ENCODE measurements at places on chromosomes 5 and 9. TPM values are rescaled to one million over a fixed set of nuclear protein-coding genes. Genes with fewer than 3 reads are reported as not detected.

DNA sequence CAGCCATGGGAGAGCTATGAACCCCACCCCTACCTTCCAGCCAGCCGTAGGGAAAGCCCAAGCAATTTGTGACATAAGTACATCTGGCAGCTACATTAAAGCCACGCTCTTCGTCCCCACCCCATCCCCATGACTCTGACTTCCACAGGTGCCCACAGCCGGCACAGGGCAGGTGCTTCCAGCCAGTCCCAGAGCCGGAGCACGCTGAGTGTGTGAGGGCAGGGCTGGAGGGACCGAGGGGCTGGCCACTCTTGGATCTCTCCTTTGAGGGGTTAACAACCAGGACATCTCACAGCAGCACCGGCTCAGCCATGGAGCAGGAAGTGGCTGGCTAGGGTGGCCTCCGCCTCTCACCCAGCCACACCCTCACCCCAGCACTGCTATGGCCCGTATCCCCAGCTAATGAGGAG lies 2.4 kb upstream of the FAM78A start:
- peaks cover 7% of the 10 kb centered on the region for H3K4me1 ChIP-seq
- no peak overlapping the region for H3K27ac ChIP-seq
- peaks cover 1% of the 10 kb centered on the region for H3K27me3 ChIP-seq
- DNase-seq, result no peak

GRCh38 chr5:75337366-75338021 lies 474 bp downstream of the HMGCR start:
- H3K36me3 ChIP-seq, result no peaks in the 10 kb centered on the region
- H3K4me1 ChIP-seq, result peaks cover 21% of the 10 kb centered on the region
- peak overlapping the region; percentile 89 for H3K4me3 ChIP-seq
- DNase-seq, result no peak
- H3K27ac ChIP-seq, result no peak overlapping the region

DNA sequence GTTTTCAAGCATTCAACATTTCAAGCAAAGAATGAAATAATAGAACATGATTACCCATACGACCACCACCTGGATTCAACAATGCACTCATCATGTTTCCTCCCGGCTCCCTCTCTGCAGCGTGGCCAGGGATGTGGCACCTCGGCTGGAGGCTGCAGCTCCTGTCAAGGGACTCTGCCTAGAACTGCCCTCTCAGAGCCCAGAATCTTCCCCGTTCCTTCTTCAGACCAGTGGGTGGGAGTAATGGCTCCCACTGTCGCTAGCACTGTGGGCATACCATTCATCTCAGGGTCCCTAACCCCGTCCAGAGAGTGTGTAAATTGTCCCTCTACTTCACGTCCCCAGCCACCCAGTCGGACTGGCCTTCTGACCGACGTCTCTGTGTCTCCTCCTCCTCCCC lies 118.6 kb upstream of the COL5A1 start:
- H3K27ac ChIP-seq, result no peak overlapping the region
- H3K4me3 ChIP-seq, result no peak overlapping the region
- H3K27me3 ChIP-seq, result no peaks in the 10 kb centered on the region
- H3K4me1 ChIP-seq, result no peaks in the 10 kb centered on the region
- no peaks in the 10 kb centered on the region for H3K36me3 ChIP-seq
- DNase-seq, result no peak

DNA sequence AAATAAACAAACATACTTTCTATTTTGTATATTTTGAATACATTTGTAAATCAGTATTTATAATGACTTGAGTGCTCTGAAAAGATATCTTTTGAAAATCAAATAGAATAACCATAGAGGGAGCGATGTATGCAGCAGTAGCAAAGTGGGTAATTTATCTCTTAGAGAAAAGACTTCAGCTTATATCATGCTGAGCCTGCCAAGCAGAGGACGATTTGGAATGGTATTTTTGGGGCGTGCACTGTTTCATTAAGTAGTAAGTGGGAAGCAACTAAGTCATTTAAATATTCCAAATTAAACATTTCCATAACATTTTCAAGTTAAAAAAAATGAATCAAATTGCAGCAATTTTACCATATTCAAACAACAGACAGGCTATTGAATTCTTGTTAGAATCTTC lies 147.6 kb downstream of the CDH10 start:
- no peak overlapping the region for H3K27ac ChIP-seq
- no peaks in the 10 kb centered on the region for H3K27me3 ChIP-seq
- no peaks in the 10 kb centered on the region for H3K36me3 ChIP-seq
- DNase-seq, result no peak
- H3K4me3 ChIP-seq, result no peak overlapping the region

GRCh38 chr5:123708074-123708806 lies 196.3 kb downstream of the CSNK1G3 start:
- no peaks in the 10 kb centered on the region for H3K4me1 ChIP-seq
- H3K4me3 ChIP-seq, result no peak overlapping the region
- no peaks in the 10 kb centered on the region for H3K36me3 ChIP-seq
- no peaks in the 10 kb centered on the region for H3K27me3 ChIP-seq
- DNase-seq, result no peak

The FGF1 gene
- not detected for total RNA-seq

DNA sequence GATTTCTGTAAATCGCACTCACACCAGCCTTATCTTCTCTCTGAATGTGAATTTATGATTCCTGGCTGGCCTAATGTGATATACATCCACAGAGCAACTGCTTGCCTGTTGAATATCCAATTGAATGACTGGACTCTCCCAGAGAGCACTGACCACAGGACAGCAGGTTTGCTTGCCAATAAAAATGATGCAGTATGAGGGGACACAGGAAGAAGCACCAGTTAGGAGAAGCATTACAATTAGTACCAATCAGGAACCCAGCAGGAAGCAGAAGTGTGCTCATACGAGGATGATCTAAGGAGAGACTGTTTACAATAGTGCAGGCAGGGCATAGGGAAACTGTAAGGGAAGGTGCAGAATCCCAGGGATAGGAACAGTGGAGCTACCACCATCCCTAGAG lies 127.2 kb upstream of the ZNF366 start:
- H3K27ac ChIP-seq, result no peak overlapping the region
- no peak for DNase-seq
- peaks cover 5% of the 10 kb centered on the region for H3K4me1 ChIP-seq
- no peaks in the 10 kb centered on the region for H3K27me3 ChIP-seq
- H3K36me3 ChIP-seq, result no peaks in the 10 kb centered on the region
- H3K4me3 ChIP-seq, result no peak overlapping the region

The PAEP gene
- not detected for total RNA-seq

GRCh38 chr5:138282920-138283742 lies 8.7 kb upstream of the GFRA3 start:
- peak; percentile 78 for DNase-seq
- H3K27me3 ChIP-seq, result no peaks in the 10 kb centered on the region
- no peaks in the 10 kb centered on the region for H3K4me1 ChIP-seq
- H3K27ac ChIP-seq, result no peak overlapping the region

DNA sequence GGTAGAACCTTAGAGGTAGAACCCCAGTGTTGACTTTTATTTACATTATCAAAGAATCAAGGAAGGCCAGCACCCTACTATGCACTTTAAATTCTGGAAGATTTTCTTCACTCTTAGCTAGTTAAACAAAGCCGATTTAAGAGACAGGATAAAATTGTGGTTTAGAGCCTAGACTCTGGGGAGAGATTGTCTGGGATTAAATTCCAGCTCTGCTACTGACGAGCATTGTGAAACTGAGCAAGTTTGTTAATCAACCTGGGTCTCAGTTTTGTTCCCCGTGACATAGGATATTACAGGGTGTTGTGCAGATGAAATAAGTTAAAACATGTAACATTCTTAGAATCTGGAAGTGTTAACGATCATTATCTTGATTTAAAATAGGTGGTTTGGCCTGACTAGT lies 83.5 kb downstream of the FEM1C start:
- H3K4me3 ChIP-seq, result no peak overlapping the region
- no peaks in the 10 kb centered on the region for H3K36me3 ChIP-seq
- H3K4me1 ChIP-seq, result peaks cover 21% of the 10 kb centered on the region
- no peaks in the 10 kb centered on the region for H3K27me3 ChIP-seq

The FGD3 gene
- total RNA-seq, result 25.7 TPM

DNA sequence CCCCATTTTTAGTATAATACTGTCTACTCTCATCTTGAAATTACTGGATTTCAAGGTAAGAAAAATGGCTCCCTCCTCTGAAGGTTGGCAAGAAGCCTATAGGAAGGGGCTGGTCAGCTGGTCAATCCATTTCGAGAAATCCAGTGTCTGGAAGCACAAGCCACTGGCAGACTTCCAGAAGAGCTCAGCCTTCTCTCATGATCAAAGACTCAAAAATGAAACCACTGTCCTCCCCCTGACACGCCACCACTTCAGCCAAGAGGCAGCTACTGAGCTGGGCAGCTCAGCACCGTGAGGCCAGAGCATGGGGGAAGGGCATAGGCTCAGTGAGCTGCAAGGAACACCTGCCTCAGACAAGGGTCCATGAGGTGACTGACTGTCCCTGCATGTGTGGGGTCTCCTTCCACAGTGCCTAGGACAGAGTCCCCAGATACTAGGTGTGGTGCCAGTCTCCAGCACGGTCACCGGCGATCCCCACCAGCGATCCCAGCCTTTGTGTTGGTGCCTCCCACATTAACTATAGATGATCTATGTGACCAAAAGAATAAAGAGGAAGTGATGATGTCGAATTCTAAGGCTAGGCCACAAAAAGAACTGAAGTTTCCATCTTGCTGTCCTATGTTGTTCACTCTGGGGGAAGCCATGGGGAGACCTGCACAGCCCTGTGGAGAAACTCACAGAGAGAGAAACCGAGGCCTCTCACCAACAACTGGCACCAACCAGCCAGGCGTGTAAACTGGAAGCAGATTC lies 100.1 kb upstream of the LRRTM2 start:
- peaks cover 10% of the 10 kb centered on the region for H3K4me1 ChIP-seq
- H3K27ac ChIP-seq, result no peak overlapping the region
- DNase-seq, result no peak
- H3K36me3 ChIP-seq, result no peaks in the 10 kb centered on the region
- no peak overlapping the region for H3K4me3 ChIP-seq
- no peaks in the 10 kb centered on the region for H3K27me3 ChIP-seq

DNA sequence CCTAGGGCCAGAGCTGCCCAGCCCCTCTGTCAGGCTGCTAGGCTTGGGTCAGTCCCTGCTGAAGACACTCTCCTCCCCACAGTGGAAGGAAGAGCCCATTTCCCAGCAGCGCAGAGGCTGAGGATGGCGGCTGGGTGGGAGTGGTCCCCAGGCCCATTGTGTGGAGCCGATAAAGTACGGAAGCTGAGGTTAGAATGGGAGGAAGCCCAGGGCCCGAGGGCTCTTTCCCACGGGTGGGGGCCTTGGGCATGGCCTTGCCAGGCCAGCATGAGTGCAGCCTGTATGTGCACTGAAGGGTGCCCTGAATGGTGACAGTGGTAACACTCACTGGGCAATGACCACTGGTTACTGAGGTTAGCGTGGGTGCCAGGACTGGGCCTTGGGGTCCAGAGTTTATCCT lies 125.9 kb downstream of the RGS3 start:
- no peak for DNase-seq
- H3K4me3 ChIP-seq, result no peak overlapping the region
- no peaks in the 10 kb centered on the region for H3K4me1 ChIP-seq
- H3K36me3 ChIP-seq, result no peaks in the 10 kb centered on the region

GRCh38 chr9:77910194-77910621 lies 121.4 kb downstream of the GNAQ start:
- H3K4me1 ChIP-seq, result no peaks in the 10 kb centered on the region
- H3K4me3 ChIP-seq, result no peak overlapping the region
- H3K27me3 ChIP-seq, result no peaks in the 10 kb centered on the region
- DNase-seq, result no peak
- H3K36me3 ChIP-seq, result no peaks in the 10 kb centered on the region

GRCh38 chr5:121273833-121274433 lies 577.7 kb upstream of the FTMT start:
- no peak overlapping the region for H3K27ac ChIP-seq
- DNase-seq, result peak; percentile 14
- no peaks in the 10 kb centered on the region for H3K27me3 ChIP-seq
- H3K4me3 ChIP-seq, result no peak overlapping the region

The KLF9 gene
- total RNA-seq, result 0.77 TPM

- no peak for DNase-seq
- H3K4me1 ChIP-seq, result no peaks in the 10 kb centered on the region
- no peak overlapping the region for H3K27ac ChIP-seq
- H3K27me3 ChIP-seq, result no peaks in the 10 kb centered on the region
- H3K36me3 ChIP-seq, result no peaks in the 10 kb centered on the region
Observed at GRCh38 chr5:3310541-3311261, 284.9 kb upstream of the IRX1 start.

- no peaks in the 10 kb centered on the region for H3K4me1 ChIP-seq
- no peaks in the 10 kb centered on the region for H3K27me3 ChIP-seq
- H3K4me3 ChIP-seq, result no peak overlapping the region
- no peak for DNase-seq
- H3K27ac ChIP-seq, result no peak overlapping the region
Observed at GRCh38 chr5:11390291-11390767, 513.9 kb downstream of the CTNND2 start.

- DNase-seq, result no peak
- H3K27ac ChIP-seq, result no peak overlapping the region
- no peaks in the 10 kb centered on the region for H3K36me3 ChIP-seq
- H3K27me3 ChIP-seq, result no peaks in the 10 kb centered on the region
Observed at GRCh38 chr9:110316261-110317075, 21.2 kb downstream of the TXNDC8 start.

DNA sequence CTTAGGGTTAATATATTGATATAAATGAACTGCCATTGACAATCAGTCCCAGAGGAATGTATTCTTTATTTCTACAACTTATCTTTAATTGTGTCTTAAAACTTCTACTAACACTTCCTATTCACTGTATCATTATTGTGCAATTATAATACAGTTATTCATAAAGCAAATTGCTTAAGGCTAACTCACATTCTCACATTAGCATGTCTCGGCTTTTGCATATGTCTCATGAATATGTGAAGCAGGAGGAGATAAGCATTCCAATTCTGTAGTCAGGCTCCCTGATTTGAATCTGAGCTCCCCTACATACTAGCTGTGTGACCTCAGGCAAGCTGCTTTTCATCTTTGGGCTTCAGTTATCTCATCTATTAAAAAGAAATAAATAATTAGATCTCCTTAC lies 45.4 kb downstream of the PLGRKT start:
- no peak for DNase-seq
- no peaks in the 10 kb centered on the region for H3K27me3 ChIP-seq
- H3K27ac ChIP-seq, result no peak overlapping the region
- H3K36me3 ChIP-seq, result no peaks in the 10 kb centered on the region

The ZDHHC11B gene
- total RNA-seq, result 1.00 TPM

The ABLIM3 gene
- not detected for total RNA-seq

The ELAVL2 gene
- total RNA-seq, result 0.21 TPM

GRCh38 chr5:165185716-165186115 lies 1680.3 kb downstream of the MAT2B start:
- no peak for DNase-seq
- H3K36me3 ChIP-seq, result no peaks in the 10 kb centered on the region
- no peak overlapping the region for H3K4me3 ChIP-seq
- H3K27ac ChIP-seq, result no peak overlapping the region
- H3K27me3 ChIP-seq, result no peaks in the 10 kb centered on the region
- H3K4me1 ChIP-seq, result no peaks in the 10 kb centered on the region

DNA sequence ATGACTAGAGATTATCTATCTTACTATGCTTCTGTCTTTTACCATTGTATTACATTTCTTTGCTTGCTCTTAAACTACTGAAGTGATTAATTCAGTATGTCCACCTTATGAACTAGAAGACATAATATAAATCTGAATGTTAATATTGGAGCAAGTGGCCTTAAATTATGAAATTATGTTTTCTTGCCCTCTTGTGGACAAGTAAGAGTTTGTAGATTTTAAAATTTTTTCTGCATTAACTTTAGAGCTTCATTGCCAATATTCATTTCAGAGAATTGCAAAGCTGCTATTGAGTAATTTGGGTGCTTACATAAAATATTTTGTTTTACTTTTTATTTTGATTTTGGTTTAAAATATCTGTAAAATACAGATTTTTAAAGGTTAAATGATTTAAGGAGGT lies 55.3 kb downstream of the RANBP17 start:
- no peaks in the 10 kb centered on the region for H3K36me3 ChIP-seq
- no peaks in the 10 kb centered on the region for H3K4me1 ChIP-seq
- no peak overlapping the region for H3K4me3 ChIP-seq
- H3K27me3 ChIP-seq, result no peaks in the 10 kb centered on the region
- H3K27ac ChIP-seq, result no peak overlapping the region

Data from Caco-2 (cell line).